ENCODE measurements at places on chromosomes 11 and 22.

- DNase-seq, result peak; percentile 5
Observed at GRCh38 chr22:26364066-26365015, 64.7 kb upstream of the ASPHD2 start.

- peak; percentile 25 for DNase-seq
Observed at GRCh38 chr11:10405865-10406592, 49.0 kb upstream of the AMPD3 start.

- no peak for DNase-seq
Observed at GRCh38 chr11:45180179-45180847, 33.9 kb downstream of the PRDM11 start.

DNA sequence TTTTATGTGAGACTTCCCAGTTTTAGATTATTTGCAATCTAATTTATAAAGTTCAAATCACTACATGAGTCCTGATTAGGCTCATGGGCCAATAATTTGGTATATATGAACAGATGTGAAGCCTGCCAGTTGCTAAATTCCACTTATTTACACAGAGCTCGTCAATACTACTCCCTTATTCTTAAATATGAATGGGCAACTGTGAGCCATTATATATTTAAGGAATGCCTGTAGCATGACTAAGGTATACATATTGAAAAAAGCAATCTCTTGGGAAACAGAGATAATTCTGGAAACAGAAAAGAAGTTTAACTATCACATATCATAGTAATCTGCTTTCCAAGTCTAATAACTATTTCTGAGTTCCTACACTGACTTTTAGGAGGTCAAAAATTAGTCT lies 27.0 kb downstream of the RBMXL2 start:
- DNase-seq, result no peak

GRCh38 chr11:46976182-46976854 lies 39.8 kb downstream of the CSTPP1 start:
- DNase-seq, result no peak

DNA sequence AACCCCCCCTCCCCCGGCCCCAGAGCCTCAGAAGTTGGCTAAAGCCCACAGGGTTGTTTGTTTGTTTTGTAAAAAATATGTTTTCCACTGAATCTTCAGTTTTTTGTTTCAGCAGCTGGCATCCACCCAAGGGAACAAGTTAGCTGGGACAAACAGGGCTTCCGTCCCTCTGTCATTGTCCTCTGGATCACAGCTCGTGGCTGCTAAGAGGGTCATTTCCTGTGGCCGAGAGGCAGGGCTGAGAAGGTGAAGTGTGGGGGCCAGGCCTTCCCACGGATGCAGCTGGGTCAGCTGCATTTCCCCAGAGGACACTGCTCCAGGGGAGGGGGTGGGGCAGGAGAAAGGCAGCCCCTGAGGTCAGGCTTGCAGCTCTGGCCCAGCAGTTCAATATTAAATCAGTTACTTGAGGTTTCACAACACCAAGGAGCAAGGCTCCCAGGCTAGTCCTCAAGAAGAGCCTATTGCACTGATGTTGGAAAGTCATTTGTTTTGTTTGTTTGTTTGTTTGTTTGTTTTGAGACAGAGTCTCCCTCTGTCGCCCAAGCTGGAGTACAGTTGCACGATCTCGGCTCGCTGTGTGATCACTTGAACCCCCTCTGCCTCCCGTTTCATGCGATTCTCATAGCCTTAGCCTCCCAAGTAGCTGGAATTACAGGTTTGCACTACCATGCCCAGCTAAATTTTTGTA lies 34.4 kb upstream of the SMTN start:
- no peak for DNase-seq

DNA sequence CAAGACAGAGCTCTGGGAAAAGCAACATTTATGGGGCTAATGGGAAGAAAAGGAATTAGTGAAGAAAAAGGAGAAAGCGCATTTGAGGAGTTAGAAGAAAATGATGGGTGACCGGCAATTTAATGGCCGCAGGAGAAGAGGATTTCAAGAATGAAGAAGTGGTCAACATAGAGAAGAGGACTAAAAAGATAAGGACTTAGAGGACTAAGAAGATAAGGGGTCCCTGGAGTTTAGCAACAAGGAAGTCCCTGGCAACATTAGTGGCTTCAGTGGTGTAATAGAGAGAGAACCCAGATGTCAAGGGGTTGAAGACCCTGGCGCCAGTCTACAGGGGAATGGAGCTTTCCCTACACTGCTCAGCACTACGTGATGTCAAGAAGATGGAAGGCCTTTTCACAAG lies 32.3 kb downstream of the WEE1 start:
- DNase-seq, result no peak

DNA sequence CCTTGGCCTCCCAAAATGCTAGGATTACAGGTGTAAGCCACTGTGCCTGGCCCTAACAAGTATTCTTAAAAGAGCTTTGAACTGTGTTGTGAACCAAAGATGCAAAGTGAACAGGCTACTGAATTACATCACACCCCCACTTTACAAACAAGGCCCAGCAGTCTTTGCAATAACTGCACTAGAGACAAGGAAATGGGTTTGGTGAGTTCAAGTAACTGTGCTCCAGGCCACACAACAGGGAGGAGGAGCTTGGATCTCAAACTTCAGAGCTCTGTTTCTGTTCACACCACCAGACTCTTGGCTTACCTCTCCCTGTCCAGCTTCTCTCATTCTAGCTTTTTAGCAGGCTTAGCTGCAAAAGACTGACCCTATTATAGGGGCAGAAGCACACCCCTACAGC lies 30.4 kb upstream of the RASL10A start:
- no peak for DNase-seq

DNA sequence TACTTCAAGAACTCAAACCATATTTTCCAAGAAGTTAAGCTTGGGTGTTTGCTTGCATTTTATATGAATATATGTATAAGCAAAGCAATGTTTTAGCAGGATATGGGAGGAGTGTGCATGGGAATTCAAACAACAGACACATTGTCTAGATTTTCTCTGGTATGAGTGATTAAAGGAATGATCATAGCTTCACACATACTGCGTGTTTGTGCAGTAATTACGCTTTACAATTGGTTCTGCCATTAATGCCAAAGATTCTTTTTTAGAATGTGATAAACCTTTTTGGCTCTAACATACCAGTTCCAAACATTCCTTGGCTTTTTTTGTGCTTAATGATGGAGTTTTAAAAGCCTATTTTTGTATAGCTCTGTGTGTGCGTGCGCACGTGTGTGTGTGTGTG lies 54.0 kb downstream of the CCDC34 start:
- DNase-seq, result no peak

- DNase-seq, result no peak
Observed at GRCh38 chr11:11555208-11555607, 66.6 kb downstream of the GALNT18 start.

DNA sequence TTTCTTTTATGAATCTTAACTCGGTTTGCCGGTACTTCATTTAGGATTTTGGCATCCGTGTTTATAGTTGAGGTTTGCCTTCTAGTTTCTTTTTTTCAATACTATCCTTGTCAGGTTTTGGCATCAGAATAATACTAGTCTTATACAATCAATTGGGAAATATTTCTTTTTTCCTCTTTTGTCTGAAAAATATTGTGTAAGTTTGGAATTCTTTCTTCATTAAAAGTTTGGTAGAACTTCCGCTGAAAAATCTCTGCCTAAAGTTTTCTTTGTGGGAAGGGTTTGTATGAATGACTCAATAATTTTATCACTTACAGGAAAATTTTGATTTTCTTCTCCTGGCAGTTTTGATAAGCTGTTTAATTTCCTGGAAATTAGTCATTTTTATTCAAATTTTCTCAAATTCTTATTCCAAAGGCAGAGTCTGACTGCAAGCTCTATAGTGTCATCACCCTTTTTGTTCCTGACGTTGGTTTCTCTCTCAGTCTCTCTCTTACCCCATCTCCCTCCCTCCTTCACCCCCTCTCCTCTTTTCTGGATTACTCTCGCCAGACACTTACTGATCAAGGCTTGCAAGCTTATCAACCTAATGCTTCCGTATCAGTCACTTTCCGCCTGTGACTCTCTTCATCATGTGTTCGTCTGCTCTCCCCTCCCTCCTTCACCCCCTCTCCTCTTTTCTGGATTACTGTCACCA lies 555.7 kb downstream of the TBC1D22A start:
- no peak for DNase-seq

- no peak for DNase-seq
Observed at GRCh38 chr11:1896923-1897322, 5.2 kb upstream of the PRR33 start.

DNA sequence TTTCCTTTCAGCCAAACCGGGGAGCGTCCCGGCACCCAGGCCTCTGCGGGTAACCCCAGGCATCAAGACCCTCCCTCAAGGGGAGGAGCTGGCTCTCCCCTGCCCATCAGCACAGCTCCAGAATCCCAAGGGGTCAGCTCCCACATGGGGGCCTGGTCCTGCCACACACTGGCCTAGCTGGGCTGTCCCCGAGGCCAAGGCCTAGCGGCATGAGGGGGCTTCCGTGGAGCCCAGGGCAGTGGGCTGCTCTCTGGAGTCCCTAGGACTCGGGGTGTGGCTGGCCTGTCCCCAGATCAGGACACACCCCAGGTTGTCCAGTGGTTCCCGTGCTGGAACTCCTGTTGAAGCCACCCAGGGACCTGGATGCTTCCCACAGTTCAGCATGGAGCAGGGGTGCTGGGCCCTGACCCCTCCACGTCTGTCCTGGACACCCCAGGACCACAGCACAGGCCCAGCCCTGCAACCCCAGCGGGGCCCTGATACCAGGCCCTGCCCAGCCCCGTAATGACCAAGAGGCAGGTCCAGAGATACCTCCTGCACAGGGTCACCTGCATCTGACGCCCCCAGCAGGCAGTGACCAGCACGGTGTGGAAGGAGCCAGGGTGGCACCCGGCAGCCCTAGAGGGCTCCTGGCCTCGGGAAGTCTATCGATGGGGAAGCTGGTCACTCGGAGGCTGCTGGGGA lies 5.5 kb downstream of the HRAS start:
- DNase-seq, result no peak

DNA sequence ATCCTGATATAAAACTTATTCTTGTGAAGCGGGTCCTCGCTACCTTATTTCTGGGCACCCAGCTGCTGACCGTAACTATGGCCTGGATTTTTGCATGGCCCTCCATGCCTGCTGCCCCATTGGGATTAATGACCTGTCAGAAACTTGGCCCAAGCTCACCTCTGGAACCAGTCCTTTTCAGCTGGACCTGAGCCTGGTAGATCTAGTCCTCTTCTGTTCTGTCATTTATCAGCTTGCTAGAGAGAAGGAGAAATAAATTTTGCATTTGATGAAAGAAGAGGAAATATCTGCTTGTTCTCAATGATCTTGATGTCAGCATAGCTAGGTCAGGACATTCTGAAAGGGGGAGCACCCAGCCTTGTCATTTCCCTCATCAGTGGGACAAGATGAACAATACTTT lies 387.8 kb upstream of the LARGE1 start:
- no peak for DNase-seq

GRCh38 chr11:7573558-7574296 lies 59.9 kb downstream of the PPFIBP2 start:
- no peak for DNase-seq

- DNase-seq, result no peak
Observed at GRCh38 chr11:130181295-130182272, 22.0 kb downstream of the ST14 start.

DNA sequence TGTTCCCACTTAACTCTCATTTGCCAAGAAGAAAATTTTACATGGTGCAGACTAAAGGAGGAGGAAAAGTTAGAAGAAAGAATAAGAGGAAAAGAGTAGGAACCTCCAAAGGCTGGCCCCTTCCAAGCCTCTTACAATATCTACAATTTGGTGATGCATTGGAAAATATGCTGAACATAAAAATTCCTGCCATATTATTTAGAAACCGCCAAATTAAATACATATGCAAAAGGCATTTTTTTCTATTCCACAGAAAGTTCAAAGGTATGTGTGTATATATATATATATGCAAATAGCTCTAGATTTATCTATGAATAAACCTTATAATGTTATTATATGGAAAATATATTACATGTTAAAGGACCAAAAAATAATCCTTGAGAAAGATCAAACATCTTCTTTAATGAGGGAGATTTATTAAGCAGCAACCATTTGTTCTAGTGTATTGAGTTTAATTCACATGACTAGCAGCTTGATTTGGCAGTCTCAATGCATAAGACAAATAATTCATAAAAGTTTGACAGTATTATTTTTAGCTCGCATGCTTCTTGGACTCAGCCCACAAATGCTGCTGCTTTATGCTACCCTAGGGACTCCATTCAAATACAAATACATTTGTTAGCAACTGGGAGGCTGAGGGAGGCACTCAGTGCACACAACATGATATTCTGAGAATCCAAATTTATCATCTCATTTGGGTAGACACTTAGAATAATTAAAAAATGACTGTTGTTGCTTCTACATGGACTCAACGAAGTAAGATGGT lies 184.9 kb downstream of the SBF2 start:
- DNase-seq, result no peak

DNA sequence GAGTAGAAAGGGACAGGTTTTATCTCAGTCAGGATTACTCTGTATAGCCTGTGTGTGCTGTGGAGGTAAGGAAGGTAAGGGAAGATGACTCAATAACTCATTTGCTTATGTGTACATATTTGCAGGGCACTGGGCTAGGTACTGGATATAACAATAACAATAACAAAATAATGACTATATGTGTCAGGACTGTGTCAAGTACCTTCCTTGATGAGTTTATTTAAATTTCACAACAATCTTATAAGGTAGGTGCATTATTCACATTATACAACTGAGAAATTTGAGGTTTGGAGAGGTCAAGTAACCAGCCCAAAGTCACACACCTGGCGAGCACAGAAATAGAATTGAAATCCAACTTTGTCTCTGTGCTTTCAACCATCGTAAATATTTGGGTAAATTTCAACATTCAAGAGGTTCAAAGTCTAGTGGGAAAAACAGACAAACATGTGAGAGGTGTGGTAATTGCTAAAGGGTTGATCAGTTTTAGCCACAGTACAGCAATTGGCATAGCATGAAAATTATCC lies 131.8 kb downstream of the APIP start:
- DNase-seq, result no peak

GRCh38 chr11:69814902-69815301 lies 4.3 kb downstream of the FGF3 start:
- DNase-seq, result no peak

GRCh38 chr11:116412118-116412889 lies 360.5 kb downstream of the BUD13 start:
- no peak for DNase-seq
